Glutamatergic neuron (in vitro differentiated cells): ENCODE measurements at places on chromosomes 11 and 22.

DNA sequence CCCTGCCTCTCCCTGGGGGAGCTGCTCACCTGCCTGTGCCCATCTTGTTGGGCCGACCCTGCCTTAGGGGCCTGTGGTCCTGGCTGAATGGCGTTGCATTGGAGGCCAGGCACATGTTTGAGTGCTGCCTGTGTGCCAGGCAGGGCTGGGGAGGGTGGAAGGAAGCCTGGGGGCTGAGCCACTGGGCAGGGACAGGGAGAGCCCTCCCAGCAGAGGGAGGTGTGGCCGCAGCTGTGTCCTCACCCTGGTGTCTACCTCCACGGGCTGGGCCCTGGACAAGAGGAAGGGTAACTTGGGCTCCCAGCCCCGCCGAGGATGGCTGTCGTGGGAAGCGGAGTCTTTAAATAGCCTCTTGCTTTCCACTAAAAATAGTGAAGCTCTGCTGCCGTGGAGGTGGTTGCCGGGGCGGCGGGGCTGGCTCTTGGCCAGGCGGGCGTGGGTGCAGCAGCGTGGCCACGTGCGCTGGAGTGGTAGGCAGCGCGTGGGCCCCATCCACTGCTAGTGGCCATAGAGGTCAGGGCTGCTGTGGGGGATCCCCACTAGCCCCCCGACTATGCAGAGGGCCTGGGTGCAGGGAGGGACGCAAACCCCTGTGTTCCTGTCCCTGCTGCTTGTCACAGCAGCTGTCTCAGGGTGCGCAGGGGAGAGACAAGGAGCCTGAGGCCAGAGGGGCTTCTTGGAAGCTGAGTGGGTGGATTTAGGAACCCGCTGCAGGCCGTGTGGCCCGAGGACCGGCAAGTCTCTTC is 6.2 kb downstream of the ZDHHC8 start:
- DNase-seq = no peak

DNA sequence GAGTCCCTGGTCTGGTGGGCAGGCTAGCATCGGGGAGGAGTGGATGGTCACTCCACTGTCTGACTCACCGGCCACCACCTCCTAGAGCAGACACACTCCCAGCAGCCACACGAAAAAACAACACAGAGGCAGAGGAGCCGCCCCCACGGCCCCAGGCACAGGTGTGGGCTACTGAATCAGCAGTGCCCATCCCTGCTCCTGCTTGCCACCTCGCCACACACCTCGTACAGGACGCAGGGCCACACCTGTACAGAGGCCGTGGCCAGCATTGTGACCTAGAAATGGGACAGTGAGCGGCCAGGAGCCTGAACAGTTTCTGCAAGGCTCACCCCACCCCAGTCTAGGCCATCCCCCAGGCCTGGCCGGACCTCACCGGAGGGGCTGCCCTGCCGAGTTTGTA is 14.0 kb downstream of the TRIM29 start:
- no peak for DNase-seq

DNA sequence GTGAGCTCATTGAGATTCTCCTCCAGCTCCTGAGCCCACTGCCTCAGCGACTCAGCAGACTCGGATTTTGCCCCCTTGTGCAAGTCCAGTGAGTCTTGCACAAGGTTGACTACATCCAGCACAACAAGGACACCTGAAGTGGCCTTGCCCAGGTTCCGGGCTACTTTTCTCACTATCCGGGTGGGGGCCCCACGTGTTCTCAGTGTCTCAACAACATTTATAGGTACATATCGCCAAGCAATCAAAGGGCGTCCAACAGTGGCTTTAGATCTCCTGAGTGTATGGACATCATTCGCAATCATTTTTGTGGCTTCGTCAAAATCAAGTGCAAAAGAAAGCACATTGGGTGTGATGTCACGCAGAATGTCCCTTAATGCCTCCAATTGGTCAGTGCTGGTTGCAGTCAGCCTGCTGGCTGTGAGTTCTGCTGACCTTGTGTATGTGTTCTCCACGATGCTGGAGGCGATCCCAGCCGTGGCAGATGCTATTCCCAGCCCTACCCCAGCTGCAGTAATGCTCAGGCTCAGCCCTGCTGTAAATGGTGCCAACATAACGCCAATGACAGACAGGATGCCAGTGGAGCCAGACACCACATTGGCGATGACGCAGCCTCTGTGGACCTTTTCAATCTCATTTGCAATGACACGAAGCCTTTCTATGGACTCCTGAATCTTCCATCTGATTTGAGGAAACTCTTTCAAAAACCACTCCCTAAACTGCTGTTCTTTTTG is 10.3 kb downstream of the APOL4 start:
- DNase-seq = no peak

- no peak for DNase-seq
These were observed 507.1 kb downstream of the SOX6 start for GRCh38 chr11:15849257-15849656.

DNA sequence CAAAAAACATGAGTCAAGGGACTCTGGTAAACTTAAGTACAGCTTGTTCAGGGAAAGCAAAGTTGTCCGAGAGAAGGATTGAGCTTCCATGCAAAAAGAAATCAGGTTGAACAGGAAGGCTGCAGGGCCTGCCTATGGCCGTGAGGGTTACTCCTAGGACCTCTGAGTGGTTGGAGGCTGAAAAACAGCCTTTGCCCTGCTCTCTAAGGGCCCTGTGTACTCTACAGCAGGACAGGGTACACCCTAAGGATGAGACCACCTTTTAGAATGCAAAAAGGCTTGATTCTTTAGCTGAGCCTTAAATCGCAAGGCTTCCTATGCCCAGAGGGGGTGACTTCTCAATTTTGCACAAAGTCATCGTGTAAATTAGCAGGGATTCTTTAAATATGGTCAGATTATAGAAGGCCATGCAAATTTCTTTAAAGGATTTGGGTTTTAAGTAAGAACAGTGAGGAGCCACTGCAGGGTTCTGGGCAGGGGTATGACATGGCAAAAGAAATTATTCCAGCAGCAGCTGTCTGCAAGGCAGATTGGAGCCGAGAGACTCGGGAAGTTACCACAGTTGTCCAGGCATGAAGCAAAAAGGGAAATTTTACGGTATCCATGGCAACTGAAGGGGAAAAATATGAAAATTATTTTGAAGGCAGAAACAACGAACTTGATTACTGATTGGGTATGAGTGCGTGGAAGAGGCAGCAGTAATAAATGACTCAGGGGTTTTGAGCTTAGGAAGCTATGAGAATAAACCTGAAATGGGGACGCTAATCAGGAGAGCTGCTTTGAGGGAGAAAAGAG is 91.8 kb downstream of the FAM76B start:
- DNase-seq = no peak

DNA sequence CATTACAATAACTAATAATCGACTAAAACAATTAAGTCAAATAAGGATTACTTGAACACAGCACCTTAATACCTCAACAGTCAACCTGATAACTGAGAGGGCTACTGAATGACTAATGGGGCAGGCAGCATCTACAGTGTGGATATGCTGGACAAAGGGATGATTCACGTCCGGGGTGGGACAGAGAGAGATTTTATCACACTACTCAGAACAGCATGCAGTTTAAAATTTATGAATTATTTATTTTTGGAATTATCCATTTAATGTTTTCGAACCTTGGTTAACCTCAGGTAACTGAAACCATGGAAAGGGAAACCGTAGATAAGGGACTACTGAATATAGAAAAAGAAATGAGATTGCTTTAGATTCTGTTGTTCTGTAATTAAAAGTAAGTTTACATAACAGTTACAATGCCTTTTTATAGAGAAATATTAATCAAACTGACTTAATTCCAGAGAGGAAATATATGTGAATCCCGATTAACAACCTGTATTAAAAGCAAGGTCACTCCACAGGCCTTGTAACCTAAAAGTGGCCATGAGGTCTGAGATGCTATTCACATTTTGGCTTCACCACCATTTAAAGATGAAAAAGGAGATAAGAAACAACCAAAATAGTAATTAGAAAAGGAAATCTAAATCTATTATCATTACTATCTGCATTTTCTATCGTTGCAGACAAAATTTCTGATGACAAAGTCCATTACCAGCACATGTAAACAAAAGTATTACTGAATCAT is 119.0 kb upstream of the TP53AIP1 start:
- DNase-seq = no peak

- DNase-seq = peak; percentile 80
These were observed 12.6 kb upstream of the NECTIN1 start for GRCh38 chr11:119741369-119742262.

DNA sequence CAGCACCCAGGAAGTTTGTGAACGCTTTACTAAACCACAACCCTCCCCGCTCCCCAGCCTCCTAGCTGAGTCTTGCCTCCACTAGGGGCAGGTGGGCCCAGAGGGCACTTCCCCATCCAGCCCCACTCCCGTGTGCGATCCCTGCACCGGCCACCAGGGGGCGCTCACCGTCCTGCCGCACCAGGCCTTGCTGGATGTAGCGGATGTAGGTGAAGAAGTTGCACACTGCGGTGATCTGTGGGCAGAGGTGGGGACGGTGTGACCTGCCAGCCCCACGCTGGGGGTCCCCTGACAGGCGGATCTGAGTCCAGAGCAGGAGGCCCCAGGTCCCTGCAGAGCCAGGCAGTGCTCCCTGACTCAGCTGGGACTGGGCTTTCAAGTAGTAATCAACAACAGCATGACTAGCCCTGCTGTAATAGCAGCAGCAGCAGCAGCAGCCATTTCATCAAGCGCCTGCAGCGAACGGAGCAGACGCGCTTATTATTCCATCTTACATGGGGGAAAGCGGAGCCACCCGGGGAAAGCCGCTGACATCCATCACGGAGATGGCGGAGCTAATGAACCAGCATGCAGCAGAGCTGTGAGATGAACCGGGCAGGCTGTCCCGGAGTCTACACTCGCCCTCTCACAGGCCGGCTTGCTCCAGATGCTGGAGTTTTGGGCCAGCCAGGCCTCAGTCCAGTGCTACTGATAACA is 7.9 kb upstream of the FADS3 start:
- peak; percentile 95 for DNase-seq

DNA sequence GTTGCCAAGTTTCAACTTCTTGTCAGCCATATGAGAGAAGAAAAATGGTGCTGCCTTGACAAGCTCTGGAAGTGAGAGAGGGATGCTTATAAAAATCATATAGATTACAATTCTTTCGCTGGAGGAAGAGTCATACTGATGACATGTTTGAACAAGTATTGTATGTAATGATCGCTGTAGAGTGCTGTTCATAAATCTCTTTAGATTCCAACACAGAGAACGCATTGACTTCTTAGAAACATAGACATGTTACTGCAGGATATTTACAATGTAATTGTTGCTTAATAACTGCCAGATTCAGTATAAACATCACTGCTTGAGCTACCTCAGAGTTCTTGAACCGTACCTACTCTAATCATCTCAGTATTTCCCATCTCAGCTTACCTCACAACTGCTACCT is 571.6 kb downstream of the LUZP2 start:
- DNase-seq = no peak

- DNase-seq = no peak
These were observed 415.3 kb upstream of the CADM1 start for GRCh38 chr11:115919341-115920091.

GRCh38 chr11:120793806-120794479 is 230.0 kb upstream of the TBCEL start:
- no peak for DNase-seq

GRCh38 chr11:110759972-110760381 is 47.7 kb upstream of the ARHGAP20 start:
- DNase-seq = no peak

DNA sequence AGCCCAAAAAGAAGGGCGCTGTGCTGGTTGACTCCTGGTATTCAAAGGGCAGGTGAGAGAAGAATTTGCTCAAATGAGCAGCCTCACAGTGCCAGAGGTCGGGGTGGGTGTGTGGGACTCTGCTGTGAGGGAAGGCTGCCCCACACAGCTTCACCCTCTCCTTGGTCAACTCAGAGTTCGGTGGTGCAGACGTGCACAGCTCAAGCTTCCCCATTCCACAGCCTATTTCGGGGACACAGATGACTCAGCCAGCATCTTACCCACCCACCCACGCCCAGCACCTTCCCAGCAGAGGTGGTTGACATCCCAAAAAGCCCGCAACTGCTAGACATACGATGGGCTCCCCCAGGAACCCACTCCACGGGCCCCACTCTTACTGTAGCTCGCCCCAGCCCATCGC is 46.5 kb upstream of the CCND1 start:
- no peak for DNase-seq

DNA sequence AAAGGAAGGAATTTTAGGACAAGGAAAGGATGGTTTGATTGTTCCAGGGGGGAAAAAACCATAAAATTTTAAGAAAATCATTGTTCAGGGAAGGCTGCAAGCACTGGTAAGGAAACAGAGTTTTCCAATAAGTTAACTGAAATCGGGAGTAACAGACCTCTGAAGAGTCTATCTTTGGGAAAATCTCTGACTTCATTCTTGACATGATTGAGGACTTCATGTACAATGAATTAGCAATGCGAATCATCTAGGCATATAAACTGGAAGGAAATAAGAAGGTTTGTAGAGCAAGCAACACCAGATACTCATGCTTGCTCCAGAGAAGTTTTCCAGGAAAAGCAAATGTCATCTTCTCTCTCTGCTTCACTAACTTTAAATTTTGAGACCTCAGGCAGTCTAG is 18.5 kb downstream of the APLP2 start:
- no peak for DNase-seq

- DNase-seq = no peak
These were observed 10.1 kb downstream of the NAGA start for GRCh38 chr22:42060489-42060888.

GRCh38 chr11:71137376-71137775 is 115.0 kb downstream of the SHANK2 start:
- DNase-seq = no peak

DNA sequence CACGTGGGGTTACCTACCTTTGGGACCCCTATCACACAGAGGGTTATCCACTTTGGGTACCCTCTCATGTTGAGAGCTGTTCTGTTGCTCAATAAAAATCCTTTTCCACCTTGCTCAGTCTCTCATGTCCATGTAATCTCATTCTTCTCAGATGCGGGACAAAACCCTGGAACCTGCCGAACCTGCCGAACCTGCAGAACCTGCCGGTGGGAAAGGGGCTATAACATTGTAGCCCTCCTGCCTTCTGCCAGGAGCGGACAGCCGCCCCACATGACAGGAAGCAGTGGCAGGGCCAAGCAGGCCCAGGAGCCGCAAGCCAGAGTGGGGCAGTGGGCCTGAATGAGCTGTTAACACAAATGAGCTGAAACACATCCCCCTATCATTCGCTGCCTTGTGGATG is 18.1 kb downstream of the NPAT start:
- DNase-seq = no peak

DNA sequence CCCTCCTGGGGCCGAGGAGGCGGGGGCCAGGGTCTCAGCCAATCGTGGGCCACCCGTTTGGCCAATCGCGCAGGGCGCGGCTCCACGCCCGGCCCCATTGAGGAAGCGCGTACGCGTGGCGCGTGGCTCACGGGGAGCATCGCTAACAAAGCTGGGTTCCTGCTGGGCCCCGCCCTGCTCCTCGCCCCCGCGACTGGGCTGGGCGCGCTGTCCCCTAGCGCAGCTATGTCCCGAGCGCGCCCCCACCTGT is 614 bp upstream of the ASCL2 start:
- no peak for DNase-seq

DNA sequence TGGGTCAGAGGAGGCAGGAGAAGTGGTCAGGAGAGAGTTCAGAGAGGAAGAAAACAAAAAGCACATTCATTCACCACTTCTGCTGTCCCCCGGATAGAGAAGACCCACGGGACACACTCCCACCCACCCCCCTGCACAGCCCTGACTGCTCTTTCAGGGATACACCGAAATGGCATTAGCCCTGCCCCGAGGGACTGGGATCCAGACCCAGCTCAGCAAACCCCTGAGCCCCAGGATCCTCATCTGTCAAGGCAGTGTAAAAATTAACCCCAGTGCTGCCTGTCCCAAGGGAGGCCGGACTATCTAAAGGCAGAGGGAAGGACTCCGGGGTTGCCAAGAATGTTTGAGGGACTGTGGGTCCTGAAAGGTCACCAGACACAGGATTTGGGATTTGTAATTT is 31.2 kb downstream of the TPBGL start:
- DNase-seq = no peak

GRCh38 chr11:45079943-45080719 is 66.3 kb upstream of the PRDM11 start:
- DNase-seq = no peak
